Activated naive CD8-positive, alpha-beta T cell treated with anti-CD3 and anti-CD28 coated beads, Interleukin-2, amount 10 ng/mL, durations not matched to agents 7 days and 5 days (primary cell): ENCODE measurements at places on chromosomes 2 and 18. TPM values are rescaled to one million over a fixed set of nuclear protein-coding genes. Genes with fewer than 3 reads are reported as not detected.

DNA sequence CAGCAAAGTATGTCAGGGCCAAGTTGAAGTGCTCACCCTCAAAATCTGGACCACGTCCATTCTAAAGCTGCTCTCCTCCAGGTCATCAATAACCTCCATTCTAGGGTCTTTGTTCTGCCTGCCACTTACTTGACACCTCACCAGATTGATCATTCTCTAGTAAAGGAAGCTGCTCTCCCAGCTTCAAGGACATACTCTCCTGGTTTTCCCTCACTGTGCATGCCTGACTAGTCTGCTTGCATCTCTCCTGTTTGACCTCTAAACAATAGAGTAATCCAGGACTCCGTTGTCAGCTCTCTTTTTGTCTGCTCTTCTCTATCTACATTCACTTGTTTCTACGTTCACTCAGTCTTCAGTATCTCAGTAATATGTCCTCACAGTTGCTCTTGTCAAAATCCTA, 59.1 kb downstream of the FRZB start:
- no peak for DNase-seq

GRCh38 chr2:129585760-129586159, 393.7 kb upstream of the RAB6C start:
- no peak for DNase-seq

DNA sequence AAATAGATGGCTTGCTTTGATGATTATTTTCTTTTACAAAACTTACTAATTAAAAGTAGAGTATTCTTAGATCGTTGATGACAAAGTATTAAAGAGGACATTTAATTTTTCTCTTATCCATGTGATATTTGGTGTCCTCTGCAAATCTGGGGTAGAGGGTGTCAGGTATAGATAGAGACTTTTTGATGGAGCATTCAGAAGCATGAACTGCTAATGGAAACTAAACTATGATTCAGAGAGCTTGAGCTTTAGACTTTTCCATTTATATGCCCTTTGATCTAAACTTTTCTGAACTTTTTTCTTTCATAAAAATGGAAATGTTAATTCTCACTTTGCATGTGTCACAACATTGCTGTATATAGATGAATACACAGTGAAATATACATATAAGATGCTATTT, 619.7 kb downstream of the PLCL1 start:
- no peak for DNase-seq

DNA sequence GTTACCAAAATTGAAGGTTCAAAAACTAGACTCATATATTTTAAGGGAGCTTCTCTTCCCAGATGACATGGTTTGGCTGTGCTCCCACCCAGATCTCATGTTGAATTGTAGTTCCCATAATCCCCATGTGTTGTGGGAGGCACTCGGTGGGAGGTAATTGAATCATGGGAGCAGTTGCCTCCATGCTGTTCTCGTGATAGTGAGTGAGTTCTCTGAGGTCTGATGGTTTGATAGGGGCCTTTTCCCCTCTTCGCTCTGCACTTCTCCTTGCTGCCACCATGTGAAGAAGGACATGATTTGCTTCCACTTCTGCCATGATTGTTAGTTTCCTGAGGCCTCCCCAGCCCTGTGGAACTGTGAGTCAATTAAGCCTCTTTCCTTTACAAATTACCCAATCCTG, 140.1 kb downstream of the MAIP1 start:
- DNase-seq = no peak

- DNase-seq = no peak
Measured at GRCh38 chr2:65397122-65397521, 35.3 kb downstream of the SPRED2 start.

GRCh38 chr2:169734169-169734847, 676 bp downstream of the KLHL23 start:
- peak; percentile 53 for DNase-seq

- DNase-seq = no peak
Measured at GRCh38 chr2:218091746-218092145, 22.7 kb downstream of the RUFY4 start.

DNA sequence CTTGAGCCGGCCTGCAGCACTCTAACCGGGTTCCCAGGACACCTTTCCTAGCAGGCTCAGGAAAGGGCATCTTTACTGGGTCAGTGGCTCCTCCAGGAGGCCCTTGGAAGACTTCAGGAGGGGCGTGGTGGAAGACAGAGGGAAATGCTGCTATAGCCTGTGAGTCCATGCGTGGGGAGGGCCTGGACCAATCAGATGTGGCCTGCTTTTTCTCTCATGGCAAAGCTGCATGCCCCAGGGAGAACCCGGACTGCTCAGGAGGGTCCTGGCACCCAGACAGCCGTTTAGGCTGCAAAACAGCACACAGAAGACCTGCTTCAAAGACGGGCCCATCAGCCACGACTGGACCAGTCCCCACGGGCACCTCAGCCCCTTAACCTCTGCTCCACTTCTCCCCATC, 84.4 kb downstream of the EIPR1 start:
- DNase-seq = no peak

GRCh38 chr18:44916429-44917207, 235.9 kb downstream of the SETBP1 start:
- DNase-seq = no peak

DNA sequence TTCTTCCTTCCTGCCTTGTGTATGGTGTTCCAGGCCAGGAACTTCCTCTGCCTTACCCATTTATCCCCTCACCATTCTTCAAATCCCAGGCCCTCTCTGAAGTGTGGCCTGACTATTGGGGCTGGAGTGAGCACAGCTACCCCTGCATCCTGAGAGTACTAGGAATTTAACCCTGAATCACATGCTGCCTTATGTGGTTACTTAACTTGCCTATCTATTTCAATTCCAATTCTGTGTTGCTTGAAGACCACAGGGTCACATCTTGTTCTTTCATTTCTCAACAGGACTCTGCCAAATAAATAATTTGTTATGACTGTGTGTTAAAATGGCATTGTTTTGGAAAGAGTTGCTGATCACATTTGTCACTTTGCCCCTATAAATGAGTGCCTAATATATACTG, 108.6 kb downstream of the CERS6 start:
- no peak for DNase-seq

GRCh38 chr2:42996528-42996927, 204.1 kb upstream of the HAAO start:
- no peak for DNase-seq

DNA sequence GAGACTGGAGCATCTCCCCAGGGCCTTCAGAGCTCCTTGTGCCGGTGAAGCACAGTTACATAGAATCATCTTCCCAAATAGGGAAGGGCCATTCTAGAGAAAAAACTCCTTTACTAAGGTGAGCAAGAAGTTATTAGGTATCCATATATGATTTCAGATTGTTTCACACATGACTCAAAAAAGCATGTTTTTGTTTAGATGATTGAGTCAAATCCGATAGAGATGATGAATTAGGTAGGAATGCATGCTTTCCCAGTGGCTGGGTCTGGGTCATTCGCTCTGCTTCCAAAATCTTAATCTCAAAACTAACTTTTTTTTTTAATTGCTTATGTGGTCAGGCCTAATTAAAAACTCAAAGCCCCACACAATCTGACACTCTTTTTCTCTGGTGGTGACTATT, 3.8 kb downstream of the NT5C1B start:
- no peak for DNase-seq

GRCh38 chr2:62472312-62472711, 33.7 kb downstream of the TMEM17 start:
- no peak for DNase-seq

GRCh38 chr2:48221846-48222516, 308.0 kb upstream of the STON1 start:
- no peak for DNase-seq

GRCh38 chr18:75915941-75916623, 488.6 kb upstream of the SMIM21 start:
- no peak for DNase-seq

DNA sequence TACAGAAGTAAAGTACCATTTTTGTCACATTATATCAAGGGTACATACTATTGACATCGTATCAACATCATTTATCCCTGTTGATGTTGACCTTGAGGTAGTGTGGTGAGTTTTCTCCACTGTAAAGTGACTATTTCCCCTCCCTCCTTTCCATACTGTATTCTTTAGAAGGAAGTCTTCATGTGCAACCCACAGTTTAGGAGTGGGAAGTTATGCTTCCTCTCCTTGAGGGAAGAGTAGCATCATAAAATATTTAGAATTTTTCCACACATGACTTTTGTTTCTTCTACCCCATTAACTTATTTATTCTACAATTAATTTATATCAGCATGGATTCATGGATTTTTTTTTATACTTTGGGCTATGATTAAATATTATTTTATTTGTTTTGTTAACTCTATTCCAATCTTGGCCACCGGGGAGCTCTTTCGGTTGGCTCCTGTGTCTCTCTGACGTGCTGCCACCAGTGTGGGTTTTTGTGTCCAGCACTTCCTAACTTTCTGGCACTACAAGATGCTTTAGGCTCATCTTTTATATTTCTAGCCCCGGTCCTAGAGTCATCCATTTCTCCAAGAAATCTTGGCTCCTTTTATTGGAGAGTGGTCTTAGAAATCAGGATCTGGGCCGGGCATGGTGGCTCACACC, 19.0 kb downstream of the AQP12B start:
- DNase-seq = no peak

- DNase-seq = no peak
Measured at GRCh38 chr2:62412347-62412742, 93.7 kb downstream of the TMEM17 start.

GRCh38 chr2:112483042-112483473, 1.1 kb downstream of the TTL start:
- DNase-seq = no peak

DNA sequence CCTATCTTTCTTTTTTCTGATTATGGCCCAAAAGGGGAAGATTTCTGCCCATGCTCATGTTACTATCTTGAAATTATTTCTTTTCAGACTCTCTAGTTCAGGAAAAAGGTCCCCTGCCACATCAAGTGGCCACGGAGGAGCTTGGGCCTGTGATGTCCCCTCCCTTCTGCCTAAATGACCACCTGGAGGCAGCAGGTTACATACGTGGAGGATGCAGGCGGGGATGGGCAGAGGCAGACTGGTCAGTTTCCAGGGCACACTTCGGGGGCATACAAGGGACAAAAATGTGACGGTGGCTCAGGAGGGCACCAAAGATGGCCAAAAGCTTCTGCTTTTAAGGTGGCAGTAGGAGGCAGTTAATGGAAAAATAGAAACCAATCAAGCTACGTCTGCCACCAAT, 30.7 kb upstream of the STEAP3 start:
- no peak for DNase-seq

GRCh38 chr2:159035790-159036411, 67.5 kb downstream of the TANC1 start:
- DNase-seq = no peak

DNA sequence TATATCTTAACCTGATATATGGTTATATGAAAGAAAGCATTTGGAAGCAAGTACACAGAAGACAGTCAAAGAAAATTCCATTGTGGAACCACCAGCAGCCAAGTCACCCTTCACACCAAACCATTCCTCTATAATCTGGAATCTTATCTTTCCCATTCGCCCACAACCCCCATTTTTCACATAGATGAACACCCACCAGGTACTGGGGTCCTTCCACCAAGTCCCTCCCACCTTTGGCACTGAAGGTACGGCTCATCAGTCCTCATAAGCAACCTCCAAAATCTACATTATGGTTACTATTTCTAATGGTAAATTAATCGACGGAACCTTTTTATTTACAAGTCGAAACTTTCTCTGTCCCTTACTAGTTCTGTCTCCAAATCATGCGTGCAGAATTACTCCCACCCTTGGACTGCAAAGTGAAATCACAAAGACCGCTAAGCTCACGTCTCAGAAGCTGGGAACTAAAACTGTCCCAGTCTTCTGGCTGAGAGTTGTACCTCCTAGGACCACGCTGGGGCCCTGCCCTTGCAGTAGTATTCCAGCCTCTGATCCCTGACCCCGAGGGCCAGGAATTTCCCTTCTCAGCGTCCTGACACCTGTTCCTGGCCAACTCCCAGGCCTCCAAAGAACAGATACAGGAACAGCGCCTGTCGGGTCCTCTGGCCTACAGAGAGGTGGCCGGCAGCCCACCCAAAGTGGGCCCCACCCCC, 702 bp downstream of the OLA1 start:
- DNase-seq = no peak

DNA sequence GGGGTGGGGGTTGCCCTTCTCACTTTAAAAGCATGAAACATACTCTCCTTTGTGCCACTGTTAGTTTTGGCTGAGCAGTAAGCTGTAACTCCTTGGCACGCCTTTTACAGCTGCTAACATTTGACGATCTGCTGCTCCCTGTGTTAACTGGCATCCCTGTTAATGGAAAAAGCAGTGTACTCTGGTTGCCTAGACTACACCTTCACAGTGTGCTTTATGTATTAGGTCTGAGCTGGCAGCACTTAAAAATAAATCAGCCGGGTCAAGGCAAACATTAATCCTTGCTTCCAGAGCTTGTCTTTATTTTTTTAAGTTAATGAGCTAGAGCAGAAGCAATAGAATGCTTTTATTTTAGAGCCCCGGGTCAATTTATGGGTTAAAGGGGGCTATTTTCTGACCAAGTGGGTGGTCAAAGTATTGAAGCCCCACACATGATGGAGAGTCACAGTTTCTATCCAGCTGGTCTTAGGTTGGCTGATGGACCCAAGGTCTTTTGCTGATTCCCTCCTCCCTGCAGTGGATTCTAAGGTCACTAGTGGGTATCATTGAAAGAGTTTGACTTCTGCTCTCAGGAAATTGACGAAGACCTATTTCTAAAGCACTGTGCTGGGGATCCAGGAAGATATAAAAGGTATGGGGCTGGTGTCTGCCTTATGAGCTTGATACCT, 54.5 kb downstream of the CFAP221 start:
- no peak for DNase-seq

DNA sequence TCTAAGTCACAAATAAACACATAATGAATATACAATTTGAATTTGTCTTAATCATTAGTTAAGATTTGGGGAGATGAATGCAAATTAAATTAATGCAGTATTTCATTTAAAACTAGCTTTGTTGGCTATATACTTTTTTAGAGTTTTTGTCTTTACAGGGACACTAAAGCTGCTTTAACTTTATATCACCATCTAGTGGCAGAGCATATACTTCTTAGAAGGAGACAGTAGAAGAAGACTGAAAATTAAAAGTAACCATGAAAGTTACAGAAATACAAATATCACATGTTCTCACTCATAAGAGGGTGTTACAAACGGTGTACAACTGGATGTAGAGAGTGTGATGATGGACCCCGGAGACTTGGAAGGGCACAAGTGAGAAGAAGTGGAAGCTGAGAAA, 268.3 kb upstream of the NETO1 start:
- DNase-seq = no peak

CCT7 gene
- total RNA-seq = 271 TPM

KCNE4 gene
- not detected for total RNA-seq

PID1 gene
- 0.17 TPM for total RNA-seq

SERPINB13 gene
- total RNA-seq = not detected

RNF144A gene
- total RNA-seq = 78.7 TPM

TEKT4 gene
- not detected for total RNA-seq

POTEE gene
- total RNA-seq = 0.47 TPM

COX5B gene
- 190 TPM for total RNA-seq

TLX2 gene
- 0.69 TPM for total RNA-seq
